Effector memory CD4-positive, alpha-beta T cell (primary cell): ENCODE measurements at places on chromosomes 7 and 10.

DNA sequence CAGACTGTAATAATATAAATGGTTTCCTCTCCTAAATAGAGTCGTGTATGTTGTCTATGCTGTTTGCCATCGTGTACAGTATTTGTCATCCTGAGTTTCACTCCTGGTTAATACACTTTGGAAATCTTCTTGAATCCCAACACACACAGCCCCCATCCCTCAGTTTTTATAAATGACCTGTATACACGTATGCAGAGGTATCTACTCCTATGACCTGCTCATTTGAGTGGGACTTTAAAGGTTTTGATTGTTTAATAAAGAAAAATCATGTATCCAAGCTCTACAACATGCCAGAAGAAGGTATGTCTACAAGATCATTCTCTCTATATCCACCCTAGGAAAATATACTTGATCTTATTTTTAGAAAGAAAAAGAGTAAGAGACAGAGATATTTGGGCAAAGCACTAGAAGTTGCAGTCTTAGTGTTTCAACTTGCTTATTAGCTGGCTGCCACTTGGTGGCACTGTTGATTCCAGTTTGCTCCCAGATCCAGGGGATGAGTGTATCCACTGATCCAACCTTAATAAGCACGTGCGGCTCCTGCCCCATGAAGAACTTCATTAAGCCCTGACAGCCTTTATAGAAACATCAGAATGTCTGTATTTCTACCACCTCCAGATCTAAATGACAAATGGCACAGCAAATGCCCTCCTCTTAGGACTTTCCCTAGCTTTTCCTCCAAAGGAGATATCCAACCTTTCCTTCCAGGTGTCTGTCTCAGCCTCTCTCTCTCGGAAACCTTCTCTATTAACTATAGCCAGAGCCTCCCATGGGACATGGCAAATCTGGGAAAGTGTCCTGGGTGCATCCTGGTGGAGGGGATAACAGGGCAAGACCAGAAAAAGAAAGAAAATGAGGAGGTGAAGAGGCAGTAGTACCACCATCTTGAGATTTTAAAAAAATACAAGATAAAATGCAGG, 181.6 kb upstream of the NEBL start:
- DNase-seq = no peak

DNA sequence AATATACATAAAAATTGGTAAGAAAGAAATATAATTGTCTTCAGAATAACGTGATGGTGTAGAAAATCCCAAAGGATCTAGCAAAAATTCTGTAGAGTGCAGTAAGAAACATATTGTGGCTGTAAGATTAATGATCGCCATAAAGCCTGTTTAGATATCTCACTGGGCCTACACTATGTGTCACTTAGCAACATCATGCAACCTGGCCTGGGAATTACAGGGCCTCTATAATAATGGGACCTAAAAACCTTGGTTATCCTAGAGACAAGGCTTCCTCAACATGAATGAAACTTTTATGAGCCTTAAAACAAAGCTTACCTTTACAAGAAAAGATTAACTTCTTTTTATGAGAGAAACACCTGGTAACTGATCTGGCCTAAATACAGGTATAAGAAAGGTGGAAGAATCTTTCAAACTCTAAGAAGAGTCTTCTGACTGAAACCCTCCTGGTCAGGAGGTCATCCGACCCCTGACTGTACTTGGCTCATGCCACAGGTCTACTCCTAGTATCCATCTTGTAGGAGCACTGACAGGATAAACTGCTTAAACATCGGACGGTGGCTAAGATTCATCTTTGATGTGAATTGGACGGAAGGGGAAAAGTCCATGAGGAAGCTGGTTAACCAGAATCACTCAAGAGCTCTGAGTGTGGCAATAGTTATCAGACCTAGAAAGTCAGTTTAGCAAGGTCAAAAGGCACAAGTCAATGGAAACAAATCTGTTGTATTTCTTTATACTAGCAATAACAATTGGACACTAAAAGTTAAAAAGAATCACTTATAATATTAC, 1155.1 kb upstream of the SORCS1 start:
- DNase-seq = no peak

- no peak for DNase-seq
These were observed 33.2 kb downstream of the DRGX start for GRCh38 chr10:49362596-49363260.

DNA sequence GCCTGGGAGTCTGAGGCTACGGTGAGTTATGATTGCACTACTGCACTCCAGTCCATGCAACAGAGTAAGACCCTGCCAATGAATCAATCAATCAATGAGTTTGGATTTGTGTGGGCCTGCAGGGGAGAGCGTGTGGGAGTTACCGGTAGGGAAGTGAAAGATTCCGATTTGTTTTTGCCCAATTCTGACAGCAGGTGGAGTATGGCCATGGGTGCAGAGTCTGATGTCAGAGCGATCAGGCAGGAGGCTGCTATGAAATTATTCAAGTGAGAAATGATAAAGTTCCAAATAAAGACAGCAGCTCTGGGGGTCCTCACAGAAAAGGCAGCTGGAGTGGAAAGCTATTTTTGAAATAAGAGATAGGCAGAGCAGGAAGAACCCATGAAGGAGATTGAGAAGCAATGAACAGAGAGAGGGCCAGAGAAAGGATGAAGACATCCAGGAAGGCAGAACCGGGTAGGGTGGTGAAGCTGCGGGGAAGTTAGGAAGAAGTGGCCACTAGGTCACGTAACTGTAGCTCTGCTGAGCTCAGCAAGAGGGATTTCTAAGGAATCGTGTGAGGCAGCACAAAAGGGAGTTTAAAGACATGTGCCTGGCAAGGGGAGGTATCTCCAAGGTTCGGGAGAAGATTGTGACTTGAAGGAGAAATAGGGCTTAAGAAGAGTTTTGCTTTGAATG, 93.7 kb upstream of the NMT2 start:
- no peak for DNase-seq

DNA sequence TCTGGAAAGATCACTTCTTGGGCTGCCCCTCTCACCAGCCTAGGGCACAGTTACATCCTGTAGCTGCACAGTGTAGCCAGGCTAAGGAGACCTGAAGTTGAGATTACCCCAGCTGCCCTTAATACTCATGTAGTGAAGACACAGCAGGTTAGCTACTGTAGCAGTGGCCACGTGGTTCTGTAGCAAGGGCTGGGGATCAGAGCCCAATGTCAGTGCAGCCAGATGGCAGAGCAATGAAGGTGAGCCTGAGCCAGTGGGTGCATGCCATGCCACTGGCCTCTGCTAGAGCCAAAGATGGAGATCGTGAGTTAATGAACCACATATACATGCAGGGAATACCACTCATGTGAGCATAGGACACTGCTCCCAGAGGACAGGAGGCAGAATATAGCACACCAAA, 15.5 kb downstream of the AMPH start:
- no peak for DNase-seq
